ENCODE measurements at places on chromosomes 5 and 9.

DNA sequence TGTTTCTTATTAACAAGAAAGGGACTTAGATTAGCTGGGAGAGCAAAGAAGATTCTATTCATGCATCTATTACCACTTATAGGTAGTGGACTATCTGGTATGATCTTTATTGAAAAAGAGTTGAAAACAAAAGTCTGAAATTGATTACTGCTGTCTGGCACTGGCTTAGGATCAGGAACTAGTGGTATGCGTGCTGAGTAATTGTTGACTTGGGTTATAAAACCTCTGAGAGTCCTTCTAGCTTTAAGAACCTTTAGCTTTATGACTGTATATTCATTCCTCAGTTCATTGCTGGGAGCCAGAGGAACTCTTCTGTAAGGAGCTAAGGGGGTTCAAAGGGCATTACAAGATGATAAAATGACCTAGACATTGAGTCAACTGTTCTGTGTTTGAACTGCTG is 7.6 kb downstream of the SLC1A1 start:
- no peak for DNase-seq

- DNase-seq: no peak
Observed at GRCh38 chr5:132427281-132428146, 58.0 kb downstream of the SLC22A5 start.

GRCh38 chr5:16934123-16934522 is 2.0 kb downstream of the MYO10 start:
- peak; percentile 77 for DNase-seq

- DNase-seq: no peak
Observed at GRCh38 chr9:95077053-95077765, 240.3 kb downstream of the FANCC start.

DNA sequence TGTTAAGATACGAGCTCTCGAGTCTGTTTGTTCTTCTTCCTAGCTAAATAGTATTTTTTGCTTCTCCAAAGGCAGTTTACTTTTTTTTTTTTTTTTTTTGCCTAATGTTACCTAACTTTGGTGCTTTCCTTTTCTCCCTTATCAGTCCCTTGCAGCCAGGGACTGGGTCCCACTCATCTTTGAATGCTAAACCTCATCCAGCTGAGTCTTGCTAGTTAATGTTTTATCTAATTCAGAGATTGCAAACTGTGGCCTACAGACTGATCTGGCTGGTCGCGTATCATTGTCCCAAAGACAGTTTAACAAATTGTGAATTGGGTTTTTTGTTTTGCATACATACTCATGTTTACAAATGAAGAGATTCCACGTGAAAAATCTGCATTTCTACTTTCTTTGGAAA is 95.7 kb upstream of the EFNA5 start:
- no peak for DNase-seq

- no peak for DNase-seq
Observed at GRCh38 chr5:144328980-144329379, 158.3 kb downstream of the KCTD16 start.

DNA sequence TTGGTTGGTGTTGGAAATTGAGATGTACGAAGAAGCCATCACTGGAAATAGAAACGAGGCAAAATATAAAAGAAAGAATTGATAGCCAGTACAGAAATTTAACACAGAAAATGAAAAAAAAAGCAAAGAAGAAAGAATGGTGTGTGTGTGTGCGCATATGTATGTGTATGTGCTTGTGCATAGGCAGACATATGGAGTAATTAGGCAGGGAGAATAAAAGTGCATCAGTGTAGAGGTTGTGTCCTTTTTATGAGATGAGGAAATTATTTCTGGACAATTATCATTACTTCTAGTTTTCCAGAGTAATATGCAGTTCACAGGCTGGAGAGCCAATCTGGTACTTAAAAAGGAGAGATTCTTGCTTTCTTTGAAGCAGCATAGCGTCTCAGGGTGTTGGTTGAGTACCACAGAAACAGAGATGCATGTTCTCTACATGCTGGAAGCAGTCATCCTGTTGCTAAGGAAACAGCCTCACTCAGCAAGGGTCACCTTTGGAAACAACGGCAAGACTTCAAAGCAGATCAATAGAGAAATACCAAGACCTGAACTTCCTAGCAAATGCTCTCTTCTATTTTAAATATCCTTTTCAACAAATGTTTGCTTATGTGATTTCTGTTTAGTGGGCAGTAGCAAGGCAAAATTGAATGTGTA is 172.7 kb downstream of the TAF11L14 start:
- DNase-seq: no peak

DNA sequence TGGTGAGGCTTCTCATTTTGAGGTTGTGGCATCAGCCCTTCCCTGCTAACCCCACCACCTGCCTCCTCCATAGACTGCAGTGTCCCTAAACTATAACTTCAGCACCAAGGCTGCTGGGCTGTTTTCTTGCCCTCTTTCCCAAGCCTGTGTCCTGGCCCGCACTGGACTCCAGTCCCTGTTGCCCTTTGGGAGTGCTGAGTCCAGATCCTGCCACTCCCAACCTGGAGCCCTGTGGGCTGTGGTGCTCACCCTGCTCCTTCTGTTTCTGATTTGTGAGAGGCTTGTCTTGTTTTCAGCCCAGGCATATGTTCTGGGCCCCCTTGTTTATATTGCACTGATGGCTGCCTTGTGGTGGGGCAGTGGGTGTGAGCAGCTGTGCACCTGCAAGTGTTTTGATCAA is 39.7 kb upstream of the RNU6ATAC start:
- DNase-seq: no peak

- DNase-seq: no peak
Observed at GRCh38 chr5:103896593-103896992, 334.0 kb upstream of the NUDT12 start.

GRCh38 chr9:75893106-75893505 is 2.6 kb downstream of the PCSK5 start:
- DNase-seq: no peak

All from renal pelvis (tissue), 12 donors.